ENCODE measurements at places on chromosomes 1 and 21.
A peak's percentile ranks its signal among the peaks of the same experiment; 100 is the strongest.

- no peak for DNase-seq
Observed at GRCh38 chr1:187654635-187655034, 825.9 kb downstream of the PLA2G4A start.

- peak; percentile 8 for DNase-seq
Observed at GRCh38 chr1:93716941-93717368, 35.3 kb upstream of the BCAR3 start.

DNA sequence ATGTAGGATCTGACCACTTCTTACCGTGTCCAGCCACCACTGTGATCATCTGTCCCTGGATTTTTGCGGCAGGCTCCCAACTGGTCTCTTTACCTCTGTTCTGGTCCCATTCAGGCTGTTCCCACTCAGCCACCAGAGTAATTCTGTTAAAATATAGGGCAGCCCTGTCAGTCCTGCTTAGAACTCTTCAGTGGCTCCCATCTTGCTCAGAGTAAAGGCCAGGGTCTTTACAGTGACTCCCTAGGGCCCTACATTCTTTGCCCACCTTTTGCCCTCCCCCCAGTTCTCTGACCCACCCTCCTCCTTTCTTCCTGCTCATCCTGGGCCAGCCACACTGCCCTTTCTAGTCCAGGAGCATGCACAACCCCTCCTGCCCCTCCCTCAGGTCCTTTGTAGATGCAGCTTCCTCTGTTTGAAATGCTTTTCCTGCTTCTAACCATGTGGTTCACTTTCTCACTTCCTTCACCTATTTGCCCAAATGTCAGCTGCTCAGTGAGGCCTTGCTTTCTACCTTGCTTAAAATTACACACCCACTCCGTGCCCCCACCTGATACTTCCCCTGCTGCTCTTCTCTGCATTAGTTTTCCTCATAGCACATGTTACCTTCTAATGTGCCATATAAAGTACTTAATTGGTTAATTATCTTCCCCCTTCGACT is 7.8 kb downstream of the UBIAD1 start:
- DNase-seq, result no peak

- DNase-seq, result no peak
Observed at GRCh38 chr1:119978018-119978505, 81.7 kb upstream of the ADAM30 start.

- no peak for DNase-seq
Observed at GRCh38 chr1:36236302-36236701, 12.1 kb downstream of the THRAP3 start.

DNA sequence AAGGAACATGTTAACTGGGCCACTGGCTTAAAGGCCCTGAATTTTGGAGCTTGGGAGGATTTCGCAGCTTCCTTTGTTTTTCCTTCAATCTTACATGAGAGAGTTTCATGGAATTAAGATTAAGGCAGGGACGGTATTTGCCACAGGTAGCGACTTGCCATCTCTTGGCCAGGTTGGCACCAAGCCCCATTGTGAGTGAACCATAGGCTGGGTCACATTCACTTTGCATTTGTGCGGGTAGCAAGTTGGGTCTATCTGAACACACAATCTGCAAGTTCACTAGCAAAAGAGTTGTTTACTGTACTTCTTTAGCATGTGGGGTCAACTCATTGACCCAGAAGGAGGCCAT is 106.2 kb upstream of the ATP1A1 start:
- DNase-seq, result no peak

GRCh38 chr1:109627692-109628399 is 8.2 kb downstream of the AMPD2 start:
- no peak for DNase-seq

All from stimulated activated naive CD4-positive, alpha-beta T cell treated with Interleukin-2 at 50 U/mL for 16 hours (primary cell).